ENCODE measurements at places on chromosomes 13 and 19.

GRCh38 chr13:99377641-99378040 is 70.4 kb upstream of the GPR183 start:
- DNase-seq: no peak

DNA sequence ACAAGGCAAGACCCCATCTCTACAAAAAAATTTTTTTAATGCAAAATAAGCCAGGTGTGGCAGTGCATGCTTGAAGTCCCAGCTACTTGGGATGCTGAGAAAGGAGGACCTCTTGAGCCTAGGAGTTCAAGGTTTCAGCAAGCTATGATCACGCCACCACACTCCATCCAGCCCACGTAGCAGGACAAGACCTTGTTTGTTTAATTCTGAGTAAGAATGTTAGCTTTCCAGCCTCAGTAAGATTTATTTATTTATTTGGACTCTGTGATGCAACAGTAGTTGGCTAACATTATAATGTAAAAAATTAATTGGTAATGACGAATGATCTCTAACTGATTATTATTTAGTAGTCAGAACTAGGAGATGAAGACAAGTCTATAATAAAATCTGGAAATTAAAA is 23.3 kb downstream of the N4BP2L2 start:
- DNase-seq: no peak

DNA sequence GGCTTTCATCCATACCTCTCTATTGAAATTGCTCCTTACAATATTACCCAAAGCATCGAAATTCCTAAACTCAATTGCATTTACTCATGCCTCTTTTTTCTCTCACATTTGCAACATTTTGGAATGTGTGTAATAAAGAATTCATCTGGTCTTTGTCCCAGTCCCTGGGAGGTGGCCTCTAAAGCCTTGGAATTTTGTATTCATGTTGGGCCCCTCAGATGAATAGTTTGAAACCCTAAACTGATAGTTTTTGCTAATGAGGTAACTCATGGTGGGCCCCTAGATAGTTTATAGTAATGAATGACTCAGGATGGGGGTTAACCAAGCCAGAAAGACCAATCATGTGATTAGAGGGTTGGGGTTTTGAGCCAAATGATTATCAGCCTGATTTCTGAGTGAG is 490.4 kb downstream of the DIAPH3 start:
- no peak for DNase-seq

GRCh38 chr19:52691215-52691610 is 43.6 kb downstream of the ZNF611 start:
- DNase-seq: no peak

DNA sequence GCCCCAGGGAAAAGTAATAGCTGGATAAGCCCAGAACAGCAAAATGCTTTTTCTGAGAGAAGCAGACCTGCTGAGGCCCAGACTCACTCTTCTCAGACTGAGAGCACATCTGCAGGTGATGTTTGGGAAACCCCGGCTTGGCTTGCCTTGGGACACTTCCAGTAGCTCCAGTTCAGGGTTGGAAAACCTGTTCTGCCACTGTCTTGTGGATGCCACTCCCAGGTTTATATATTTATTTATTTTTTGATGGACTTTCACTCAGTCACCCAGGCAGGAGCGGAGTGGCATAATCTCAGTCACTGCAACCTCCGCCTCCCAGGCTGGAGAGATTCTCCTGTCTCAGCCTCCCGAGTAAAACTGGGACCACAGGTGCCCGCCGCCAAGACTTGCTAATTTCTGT is 8.0 kb upstream of the SMARCA4 start:
- no peak for DNase-seq

- peak; percentile 91 for DNase-seq
Measured at GRCh38 chr19:18846862-18847548, 15.2 kb downstream of the UPF1 start.

- no peak for DNase-seq
Measured at GRCh38 chr13:112341976-112342735, 34.0 kb upstream of the SPACA7 start.

GRCh38 chr13:65343898-65344663 is 1886.1 kb downstream of the PCDH9 start:
- no peak for DNase-seq

- DNase-seq: no peak
Measured at GRCh38 chr13:91351123-91351522, 3.6 kb downstream of the MIR17HG start.

- DNase-seq: no peak
Measured at GRCh38 chr13:99028890-99029289, 51.0 kb upstream of the DOCK9 start.
